ENCODE measurements at places on chromosomes 6 and 20.
A peak's percentile ranks its signal among the peaks of the same experiment; 100 is the strongest.

DNA sequence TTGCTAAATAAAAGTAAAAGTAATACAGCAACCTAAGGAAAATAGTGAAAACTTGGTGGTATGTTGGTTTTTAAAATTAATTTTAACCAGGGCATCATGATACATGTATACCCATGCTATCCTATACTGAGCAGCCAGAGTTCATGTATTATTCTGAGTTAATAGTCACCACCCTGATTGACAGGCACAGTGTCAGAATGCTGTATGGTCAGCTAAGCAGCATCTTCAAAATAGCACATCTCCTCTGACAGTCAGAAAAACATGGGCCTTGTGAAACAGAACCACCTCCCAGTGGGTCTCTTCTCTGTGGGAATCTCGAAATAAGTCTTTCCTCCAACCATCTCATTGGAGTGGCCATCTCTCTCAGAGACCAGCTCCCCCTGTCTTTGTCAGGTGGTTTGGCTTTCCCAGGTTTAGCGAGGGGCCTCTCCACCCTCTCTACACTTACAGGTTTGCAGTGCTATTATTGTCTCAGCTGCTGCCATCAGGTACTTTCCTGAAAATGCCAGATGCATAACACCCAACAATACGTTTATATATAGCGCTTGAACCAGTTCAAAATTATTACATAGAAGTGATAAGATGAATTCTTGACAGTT lies 47.1 kb upstream of the RNF8 start:
- no peak overlapping the region for H3K4me3 ChIP-seq
- peaks cover 2% of the 10 kb centered on the region for H3K36me3 ChIP-seq
- DNase-seq = no peak

DNA sequence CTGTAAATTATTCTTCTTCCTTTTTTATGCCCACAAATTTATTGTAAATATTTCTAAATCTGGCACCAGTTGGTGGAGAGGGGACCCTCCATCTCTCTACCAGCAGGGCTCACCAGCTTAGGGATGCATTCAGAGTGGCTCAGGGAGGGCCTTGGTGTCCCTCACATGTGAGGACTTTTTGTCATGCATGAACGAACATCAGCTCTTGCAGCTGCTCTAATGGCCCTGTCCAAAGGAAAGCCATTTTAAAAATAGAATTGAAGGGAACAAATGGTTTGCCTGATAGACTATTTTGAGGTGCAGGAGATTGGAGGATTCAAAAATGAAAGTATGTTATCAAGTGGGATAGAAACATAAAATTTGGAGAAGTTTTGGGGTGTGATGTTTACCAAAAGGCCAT lies 37.5 kb upstream of the KLHL31 start:
- no peak overlapping the region for H3K27ac ChIP-seq
- H3K4me1 ChIP-seq = no peaks in the 10 kb centered on the region
- H3K27me3 ChIP-seq = no peaks in the 10 kb centered on the region
- no peak overlapping the region for H3K4me3 ChIP-seq
- H3K36me3 ChIP-seq = no peaks in the 10 kb centered on the region

DNA sequence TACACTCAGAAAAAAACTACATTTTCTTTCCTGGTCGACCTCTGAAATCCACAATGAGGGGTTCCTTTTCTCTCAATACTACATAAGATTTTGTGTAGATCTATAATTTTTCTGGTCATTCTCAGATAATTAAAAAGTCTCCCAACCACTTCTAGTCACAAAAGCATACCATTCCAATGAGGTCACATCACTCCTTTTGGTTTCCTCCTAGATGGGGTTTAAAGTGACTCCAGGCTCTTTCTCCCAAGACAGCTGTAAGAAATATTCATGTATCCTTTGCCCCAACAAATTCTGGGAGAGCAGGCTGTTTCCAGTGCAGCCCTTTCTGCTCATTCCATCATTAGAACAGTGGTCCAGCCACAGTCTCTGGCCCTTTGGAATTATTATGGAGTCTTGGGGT lies 43.1 kb upstream of the BEND6 start:
- no peaks in the 10 kb centered on the region for H3K36me3 ChIP-seq
- no peaks in the 10 kb centered on the region for H3K27me3 ChIP-seq
- no peak overlapping the region for H3K4me3 ChIP-seq
- peaks cover 24% of the 10 kb centered on the region for H3K4me1 ChIP-seq
- H3K27ac ChIP-seq = peak overlapping the region; percentile 51

- H3K4me1 ChIP-seq = no peaks in the 10 kb centered on the region
- H3K4me3 ChIP-seq = no peak overlapping the region
- peaks cover 62% of the 10 kb centered on the region for H3K27me3 ChIP-seq
- no peaks in the 10 kb centered on the region for H3K36me3 ChIP-seq
Measured at GRCh38 chr6:37532122-37532521, 32.4 kb upstream of the CCDC167 start.

DNA sequence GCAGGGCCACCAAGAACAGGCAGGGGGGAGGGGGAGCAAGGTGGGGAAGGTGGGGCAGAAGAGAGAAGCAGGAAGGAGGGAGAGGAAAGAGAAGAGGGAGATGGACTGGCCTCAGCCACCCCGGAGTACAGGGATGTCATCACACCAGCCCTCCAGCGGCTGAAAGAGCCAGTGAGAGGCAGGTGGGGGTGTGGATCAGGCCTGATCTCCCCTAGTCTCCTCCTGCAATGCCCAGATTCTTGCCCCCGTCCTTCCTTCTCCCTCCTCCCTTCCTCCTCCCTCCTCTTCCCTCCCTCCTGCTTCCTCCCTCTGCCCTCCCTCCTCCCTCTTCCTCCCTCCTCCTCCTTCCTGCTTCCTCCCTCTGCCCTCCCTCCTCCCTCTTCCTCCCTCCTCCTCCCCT lies 61.5 kb downstream of the YTHDF1 start:
- H3K4me1 ChIP-seq = no peaks in the 10 kb centered on the region
- DNase-seq = no peak
- no peak overlapping the region for H3K27ac ChIP-seq
- H3K4me3 ChIP-seq = no peak overlapping the region

GRCh38 chr6:1485678-1486077 lies 96.3 kb downstream of the FOXF2 start:
- peak overlapping the region; percentile 81 for H3K27ac ChIP-seq
- DNase-seq = peak; percentile 92
- no peak overlapping the region for H3K4me3 ChIP-seq
- no peaks in the 10 kb centered on the region for H3K27me3 ChIP-seq

DNA sequence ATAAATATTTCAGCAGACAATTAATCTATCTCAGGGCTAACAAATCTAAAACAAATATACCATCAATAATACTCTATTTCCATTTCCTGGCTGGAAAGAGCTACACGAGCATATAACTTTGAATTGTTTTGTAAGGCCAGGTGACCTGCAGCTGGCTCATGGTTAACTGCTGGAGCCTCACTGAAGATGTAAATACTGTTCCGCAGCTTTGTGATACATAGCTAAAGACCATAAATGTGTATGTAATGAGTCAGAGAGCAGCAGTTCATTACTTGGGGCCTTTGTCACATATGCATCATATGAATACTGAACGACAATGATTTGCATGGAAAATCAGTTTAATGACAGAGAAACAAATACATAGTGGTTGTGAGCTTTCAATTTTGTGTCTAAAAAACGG lies 109.4 kb upstream of the CCN2 start:
- H3K4me3 ChIP-seq = no peak overlapping the region
- H3K27me3 ChIP-seq = no peaks in the 10 kb centered on the region
- peak; percentile 93 for DNase-seq

GRCh38 chr6:87784051-87784450 lies 82.0 kb upstream of the AKIRIN2 start:
- no peak overlapping the region for H3K27ac ChIP-seq
- no peaks in the 10 kb centered on the region for H3K27me3 ChIP-seq
- no peak for DNase-seq
- H3K4me1 ChIP-seq = no peaks in the 10 kb centered on the region

DNA sequence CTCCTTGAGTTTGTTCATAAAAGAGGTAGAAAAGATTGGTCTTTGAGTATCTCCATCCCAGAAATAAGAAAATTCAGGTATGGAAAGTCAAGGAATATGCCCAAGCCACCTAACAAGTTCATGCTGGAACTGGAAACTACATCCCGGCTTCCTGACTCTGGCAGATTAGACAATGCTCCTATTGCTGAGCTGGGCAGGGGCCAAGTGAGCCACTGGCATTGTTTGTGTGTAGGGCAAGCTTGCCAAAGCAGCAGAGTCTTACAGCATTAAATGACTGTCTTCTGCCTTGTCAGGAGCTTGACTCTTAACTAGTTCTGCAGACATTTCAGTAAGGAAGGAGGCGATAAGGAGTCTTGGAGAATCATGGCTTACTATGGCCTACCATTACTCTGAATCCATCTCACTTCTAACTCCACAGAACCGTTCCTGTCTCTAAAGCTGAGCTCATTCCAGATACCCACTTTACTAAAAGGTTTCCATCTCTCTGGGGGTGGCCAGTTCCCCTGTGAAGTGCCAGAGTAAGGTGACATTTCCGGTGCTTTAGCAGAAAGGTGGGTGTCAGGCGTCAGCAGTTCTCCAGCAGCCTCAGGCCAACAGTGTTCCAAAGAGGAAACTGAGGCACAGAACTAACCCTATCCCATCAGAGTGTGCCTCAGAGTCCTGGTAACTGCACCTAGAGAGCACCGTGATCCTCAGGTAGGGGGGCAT lies 30.1 kb downstream of the PRDM1 start:
- no peak overlapping the region for H3K27ac ChIP-seq
- H3K4me1 ChIP-seq = no peaks in the 10 kb centered on the region
- H3K4me3 ChIP-seq = no peak overlapping the region
- DNase-seq = no peak
- H3K36me3 ChIP-seq = no peaks in the 10 kb centered on the region

DNA sequence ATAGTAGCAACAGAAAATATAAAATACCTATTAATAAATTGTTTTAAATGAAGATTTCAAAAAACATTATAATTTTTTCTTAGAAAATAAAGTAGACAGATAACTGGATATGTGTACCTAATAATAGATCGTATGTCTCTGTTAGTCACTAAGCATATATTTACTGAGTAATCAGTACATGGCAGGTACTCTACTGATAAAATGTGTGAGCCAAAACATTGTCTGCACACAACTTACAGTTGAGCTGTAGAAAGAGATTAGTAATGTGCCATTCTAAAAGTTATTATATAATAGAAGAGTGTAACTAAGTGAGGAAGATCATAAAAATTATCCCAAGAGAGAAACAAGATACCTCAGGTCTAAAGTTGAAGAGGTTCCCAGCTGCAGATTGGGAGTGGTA lies 929.9 kb upstream of the EPHA7 start:
- H3K27ac ChIP-seq = no peak overlapping the region
- no peak for DNase-seq

- H3K36me3 ChIP-seq = no peaks in the 10 kb centered on the region
- DNase-seq = no peak
- H3K4me3 ChIP-seq = no peak overlapping the region
- H3K4me1 ChIP-seq = no peaks in the 10 kb centered on the region
- no peaks in the 10 kb centered on the region for H3K27me3 ChIP-seq
Measured at GRCh38 chr6:141688916-141689315, 443.8 kb upstream of the GJE1 start.

DNA sequence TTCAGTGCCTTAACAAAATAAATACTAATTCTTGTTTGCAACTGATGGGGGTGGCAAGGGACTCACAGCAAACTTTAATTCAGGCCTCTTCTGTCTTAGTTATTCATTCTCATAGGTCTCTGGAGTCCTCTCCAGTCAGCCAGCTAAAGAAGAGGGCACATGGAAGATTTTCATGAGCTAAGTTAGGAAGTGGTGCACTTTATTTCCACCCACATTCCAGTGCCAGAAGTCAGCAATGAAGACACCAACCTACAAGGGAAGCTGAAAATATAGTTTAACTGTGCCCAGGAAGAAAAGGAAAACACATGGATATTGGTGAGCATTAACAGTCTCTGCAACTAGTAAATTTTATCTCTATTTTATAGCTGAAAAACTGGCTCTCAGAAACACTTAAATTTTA lies 16.7 kb upstream of the IRAK1BP1 start:
- H3K27me3 ChIP-seq = no peaks in the 10 kb centered on the region
- H3K36me3 ChIP-seq = no peaks in the 10 kb centered on the region
- no peaks in the 10 kb centered on the region for H3K4me1 ChIP-seq
- H3K4me3 ChIP-seq = no peak overlapping the region
- H3K27ac ChIP-seq = no peak overlapping the region
- no peak for DNase-seq

- no peak overlapping the region for H3K4me3 ChIP-seq
- no peaks in the 10 kb centered on the region for H3K27me3 ChIP-seq
- peaks cover 11% of the 10 kb centered on the region for H3K4me1 ChIP-seq
- peaks cover 6% of the 10 kb centered on the region for H3K36me3 ChIP-seq
Measured at GRCh38 chr6:31558631-31559500, 11.5 kb downstream of the NFKBIL1 start.

DNA sequence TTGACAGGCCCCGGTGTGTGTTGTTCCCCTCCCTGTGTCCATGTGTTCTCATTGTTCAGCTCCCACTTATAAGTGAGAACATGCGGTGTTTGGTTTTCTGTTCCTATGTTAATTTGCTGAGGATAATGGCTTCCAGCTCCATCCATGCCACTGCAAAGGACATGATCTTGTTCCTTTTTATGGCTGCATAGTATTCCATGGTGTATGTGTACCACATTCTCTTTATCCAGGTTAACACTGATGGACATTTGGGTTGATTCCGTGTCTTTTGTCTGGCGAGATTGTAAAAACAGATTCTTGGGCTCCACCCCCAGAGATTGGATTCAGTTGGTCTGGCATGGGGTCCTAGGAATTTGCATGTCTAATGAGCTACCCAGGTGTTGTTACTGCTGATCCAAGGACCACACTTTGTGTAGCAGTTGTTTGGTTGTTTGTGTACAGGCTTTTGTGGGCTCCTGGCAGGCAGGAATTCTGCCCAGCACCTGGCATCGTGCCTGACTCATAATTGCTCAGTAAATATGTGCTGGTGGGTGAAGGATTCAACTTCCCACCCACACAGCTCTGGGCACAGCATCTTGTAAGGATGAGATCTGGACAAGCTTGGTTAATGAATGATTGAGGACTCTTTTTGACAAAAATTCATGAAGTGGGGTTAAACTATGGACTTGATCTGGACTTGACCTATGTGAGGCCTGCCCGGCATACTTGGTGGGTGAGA lies 5.2 kb downstream of the TOX2 start:
- H3K36me3 ChIP-seq = no peaks in the 10 kb centered on the region
- H3K27ac ChIP-seq = no peak overlapping the region
- peaks cover 4% of the 10 kb centered on the region for H3K4me1 ChIP-seq
- no peaks in the 10 kb centered on the region for H3K27me3 ChIP-seq
- H3K4me3 ChIP-seq = no peak overlapping the region

DNA sequence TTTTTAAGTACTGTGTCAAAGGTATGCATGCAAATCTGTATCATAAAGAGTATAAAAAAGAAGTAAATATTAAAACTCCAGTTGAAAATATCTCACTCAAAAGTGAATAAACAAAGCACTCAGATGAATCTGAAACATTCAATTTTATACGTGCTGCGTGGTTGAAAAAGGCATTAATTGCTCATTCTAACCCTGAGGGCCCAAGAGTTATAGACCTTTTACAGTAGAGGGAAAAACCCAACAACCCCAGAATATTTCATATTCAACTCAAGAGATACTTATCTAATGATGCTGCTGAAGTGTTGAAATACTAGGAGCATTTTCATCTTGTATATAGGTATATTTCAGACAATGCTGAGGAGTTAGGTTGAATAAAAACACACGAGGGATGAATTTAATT lies 862.8 kb upstream of the CITED2 start:
- no peak for DNase-seq
- H3K27ac ChIP-seq = no peak overlapping the region
- H3K4me3 ChIP-seq = no peak overlapping the region
- H3K36me3 ChIP-seq = no peaks in the 10 kb centered on the region
- no peaks in the 10 kb centered on the region for H3K27me3 ChIP-seq

- H3K36me3 ChIP-seq = no peaks in the 10 kb centered on the region
- H3K27me3 ChIP-seq = no peaks in the 10 kb centered on the region
- DNase-seq = no peak
- H3K4me3 ChIP-seq = no peak overlapping the region
Measured at GRCh38 chr6:113805811-113806495, 51.2 kb upstream of the MARCKS start.
